GOT3 (cell line): ENCODE measurements at places on chromosomes 7 and 10.
A peak's percentile ranks its signal among the peaks of the same experiment; 100 is the strongest.

DNA sequence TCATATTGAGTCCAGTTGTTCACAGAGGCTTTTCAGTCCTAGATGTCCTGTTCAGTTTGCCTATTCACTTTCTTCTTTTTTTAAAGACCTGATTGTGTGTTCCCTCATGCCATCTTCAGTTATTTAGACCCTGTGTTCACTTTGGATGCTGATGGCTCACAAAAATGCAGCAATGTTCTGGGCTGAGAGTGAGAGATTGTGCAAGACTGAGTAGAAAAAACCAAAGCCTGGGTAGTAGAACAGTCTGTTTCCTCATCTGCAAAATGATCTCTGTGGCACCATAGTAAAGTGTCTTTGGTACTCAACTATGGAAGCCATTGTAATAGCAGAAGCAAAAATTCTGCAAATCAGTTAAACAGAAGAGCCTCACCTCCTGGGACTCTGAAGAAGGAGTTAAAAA lies 43.2 kb downstream of the AKR1B1 start:
- no peak for DNase-seq

DNA sequence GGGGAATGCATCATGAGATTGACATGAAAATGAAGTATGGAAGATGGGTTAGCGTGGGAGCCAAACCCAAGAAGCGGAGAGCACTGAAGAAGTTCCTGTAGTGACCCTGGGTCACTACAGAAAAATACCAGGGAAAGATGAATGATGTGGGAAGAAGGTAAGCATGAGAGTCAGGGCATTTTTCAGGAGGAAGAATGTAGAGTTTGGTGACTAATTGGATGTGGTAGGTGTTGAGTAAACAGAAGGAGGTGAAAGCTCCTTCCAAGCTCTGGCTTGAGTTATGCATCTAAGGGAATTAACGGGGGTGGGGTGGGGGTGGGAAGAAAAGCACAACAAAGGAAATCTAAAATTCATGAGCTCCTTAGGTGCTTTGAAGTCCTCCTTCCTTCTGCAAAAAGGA lies 238.1 kb upstream of the AOAH start:
- DNase-seq = no peak

DNA sequence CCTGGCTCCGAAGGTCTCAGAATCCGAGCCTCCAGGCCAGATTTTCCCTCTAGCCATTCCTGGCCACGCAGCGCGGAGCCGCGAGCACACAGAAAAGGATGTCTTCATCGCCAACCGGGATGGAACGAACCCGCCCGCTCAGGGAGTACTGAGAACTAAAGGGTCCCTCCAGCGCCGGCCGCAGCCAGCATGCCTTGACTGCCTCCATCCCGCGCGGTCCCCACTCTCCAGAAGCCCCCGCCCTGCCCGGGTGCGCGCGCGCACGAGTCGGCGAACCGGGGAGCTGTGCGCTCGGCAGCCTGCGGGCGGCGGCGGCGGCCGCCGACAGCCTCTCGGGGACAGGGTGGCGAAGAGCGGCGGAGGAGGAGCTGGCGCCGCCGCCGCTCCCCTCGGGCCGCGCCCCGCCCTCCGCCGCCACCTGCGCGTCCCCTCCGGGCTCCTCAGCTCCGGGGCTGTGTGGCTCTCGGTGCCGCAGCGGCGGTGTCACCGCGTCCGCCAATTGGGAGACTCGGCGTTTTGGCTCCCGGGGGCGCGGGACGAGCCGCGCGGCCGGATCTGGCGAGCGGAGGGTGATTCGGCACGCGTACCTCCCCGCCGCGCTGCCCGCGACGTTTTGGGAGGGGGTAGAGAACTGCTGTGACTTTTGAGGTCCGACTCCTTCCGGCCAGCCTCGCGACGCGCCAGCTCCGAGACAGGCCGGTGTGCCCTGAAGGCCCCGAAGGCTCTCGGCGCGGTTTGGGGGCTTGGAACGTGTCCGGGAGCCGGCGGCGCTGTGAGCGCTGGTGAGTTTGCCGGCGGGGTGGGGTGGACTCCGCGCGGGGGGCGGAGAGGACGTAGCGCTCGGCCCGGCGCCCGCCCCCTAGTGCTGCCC lies 453 bp upstream of the GALNT17 start:
- no peak for DNase-seq

DNA sequence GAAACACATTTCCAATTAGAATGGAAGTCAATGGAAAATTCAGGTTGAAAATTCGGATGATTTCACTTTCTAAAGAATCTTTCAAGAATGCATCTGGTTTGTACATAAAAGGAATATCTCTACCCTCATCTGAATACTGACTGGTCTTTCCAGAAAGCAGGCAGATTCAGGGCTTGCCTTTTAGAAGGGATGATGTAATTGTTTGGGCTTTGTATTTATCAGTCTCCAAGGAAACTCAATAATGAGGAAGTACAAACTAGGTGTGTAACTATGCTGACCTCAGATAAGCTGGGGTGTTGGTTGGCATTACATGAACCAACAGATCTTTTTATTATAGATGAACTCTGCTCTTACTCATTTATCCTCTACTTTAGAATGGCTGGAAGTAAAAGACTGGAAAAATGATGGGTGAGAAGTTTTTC lies 24.1 kb downstream of the PDLIM1 start:
- DNase-seq = no peak

GRCh38 chr10:8061274-8062211 lies 7.1 kb downstream of the GATA3 start:
- DNase-seq = no peak

DNA sequence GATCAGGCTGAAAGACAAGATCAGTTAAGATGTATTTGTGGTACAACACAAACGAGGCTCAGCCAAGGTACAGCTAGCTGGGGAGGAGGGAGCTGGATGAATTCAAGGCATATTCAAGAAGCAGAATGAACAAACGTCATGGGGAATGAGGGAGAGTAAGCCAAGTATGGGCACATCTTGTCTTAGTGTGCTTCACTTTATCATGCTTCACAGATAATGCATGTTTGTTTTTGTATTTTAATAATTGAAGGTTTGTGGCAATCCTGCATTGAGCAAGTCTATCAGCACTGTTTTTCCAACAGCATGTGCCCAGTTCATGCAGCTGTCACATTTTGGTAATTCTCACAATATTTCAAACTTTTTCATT lies 135.4 kb downstream of the HIBADH start:
- no peak for DNase-seq

DNA sequence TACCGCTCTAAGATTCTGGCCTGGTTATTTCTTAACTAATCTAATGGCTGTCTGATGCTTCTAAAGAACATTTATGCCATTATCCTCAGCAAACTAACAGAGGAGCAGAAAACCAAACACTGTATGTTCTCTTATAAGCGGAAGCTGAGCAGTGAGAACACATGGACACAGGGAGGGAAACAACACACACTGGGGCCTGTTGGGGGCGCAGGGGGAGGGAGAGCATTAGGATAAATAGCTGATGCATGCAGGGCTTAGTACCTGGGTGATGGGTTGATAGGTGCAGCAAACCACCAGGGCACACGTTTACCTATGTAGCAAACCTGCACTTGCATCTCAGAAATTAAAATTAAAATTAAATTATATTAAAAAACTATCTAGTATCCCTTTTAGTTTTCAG lies 853.5 kb downstream of the GATA3 start:
- no peak for DNase-seq

DNA sequence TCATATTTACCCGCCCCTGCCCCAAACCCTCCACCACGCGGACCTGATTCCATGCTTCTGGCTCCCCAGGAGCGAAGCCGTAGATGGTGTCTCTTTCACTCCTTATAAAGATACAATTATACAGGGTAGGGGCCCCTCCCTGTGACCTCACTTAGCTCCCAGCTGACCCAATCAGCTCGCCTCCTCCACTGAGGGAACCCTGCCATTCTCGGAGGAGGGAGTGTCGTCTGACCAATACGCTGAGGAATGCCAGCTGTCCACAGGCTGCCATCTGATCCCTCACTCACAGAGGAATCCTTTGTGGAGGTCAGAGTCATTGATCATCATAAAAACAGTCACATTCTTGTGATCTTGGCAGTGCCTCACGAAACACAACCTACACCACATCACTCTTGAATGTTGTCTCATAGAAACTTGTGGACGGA lies 67.5 kb upstream of the INSIG1 start:
- DNase-seq = peak; percentile 74

DNA sequence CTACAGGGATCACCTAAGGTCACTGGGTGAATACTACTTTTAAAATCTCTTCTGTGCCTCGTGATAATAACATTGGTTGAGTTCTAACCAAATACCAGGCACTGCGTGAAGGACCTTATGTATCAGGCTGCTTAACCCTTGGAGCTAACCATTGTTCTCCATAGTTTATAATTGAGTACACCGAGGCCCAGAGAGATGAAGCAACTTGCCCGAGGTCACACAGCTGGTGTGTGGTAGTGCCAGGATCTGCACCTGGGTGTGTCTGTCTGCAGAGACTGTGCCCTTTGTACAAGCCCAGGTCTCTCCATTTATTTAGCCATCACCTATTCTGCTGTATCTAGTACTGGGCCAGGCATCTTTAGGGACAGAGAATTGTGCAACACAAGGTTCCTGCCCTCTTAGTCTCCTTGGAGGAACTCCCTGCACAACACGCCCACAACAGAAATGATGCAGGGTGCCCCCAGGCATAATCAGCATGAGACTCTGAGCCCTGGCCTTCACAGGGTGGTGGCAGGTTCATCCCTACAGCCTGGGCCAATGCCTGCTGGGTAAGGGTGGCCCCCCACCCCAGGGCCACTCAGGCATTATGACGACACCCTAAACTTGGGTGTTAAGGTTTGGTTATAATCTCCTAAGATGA lies 31.5 kb downstream of the UNC5B start:
- no peak for DNase-seq

- no peak for DNase-seq
Observed at GRCh38 chr7:155064186-155064585, 5.9 kb upstream of the HTR5A start.

DNA sequence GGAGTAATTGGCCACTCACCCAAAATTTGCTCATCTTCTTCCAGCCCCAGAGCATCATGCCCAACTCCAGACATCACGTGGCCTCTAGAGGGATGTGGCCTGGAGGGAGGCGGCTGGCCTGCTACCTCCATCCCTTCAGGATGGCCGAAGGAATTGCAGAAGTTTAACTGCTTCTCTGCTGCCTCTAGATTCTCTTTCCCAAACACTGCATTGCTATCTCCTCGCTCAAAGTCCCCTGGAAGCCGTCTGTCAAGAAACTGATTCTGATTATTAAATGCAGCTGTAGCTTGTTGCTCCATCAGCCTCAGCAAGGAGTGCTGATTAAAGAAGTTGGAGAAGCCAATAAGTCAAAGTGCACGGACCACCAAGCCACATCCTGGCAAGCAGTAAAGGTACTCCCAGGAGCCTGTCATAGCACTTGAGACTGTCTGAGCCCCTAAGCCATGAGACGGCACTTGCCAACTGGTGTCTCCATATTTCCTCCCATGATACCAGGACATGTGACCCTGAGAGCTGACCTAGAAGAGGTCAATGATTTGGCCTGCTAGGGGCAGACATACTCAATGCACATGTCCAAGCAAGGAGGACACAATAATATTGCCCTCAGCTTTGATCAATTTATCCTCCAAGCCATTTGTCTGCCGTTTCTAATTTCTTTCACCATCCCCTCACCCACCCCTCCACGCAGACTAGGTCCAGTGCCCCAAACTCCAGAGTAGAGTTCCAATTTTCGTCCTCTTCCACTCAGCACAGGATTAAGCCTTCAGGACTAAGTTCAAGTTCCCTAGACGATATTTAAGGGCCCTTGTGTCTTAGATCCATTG lies 84.2 kb downstream of the TBXAS1 start:
- no peak for DNase-seq

- DNase-seq = no peak
Observed at GRCh38 chr10:20956843-20957242, 59.7 kb upstream of the NEBL start.

DNA sequence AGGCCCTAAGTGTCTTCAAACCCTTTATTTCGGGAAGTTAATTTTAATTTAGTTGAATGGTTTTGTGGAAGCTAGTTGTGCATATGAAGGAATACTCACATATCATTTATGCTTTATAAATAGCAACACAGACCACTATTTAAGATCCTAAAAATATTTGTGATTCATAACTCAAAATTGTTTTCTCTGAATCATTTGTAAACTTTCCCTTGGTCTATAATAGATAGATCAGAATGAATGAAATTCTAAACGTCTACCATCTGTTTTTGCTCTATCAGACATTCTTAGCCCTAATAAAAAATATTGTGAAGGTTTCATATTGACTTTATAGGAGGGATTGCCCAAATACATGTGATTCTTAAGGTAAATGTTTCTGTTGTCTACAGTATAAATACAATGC lies 43.5 kb downstream of the LOXL4 start:
- no peak for DNase-seq

DNA sequence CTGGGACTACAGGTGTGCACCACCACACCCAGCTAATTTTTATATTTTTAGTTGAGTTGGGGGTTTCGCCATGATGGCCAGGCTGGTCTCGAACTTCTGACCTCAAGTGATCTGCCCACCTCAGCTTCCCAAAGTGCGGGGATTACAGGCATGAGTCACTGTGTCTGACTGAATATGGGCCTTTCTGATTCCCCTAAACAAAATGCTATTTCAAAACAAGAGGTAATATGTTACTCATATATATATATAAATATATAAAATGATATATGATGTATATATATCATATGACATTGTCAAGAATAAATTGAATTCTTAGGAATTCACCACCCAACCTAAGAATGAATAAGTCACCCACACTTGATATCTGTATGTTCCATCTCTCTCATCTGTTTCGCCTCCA lies 12.8 kb upstream of the TIAL1 start:
- no peak for DNase-seq

DNA sequence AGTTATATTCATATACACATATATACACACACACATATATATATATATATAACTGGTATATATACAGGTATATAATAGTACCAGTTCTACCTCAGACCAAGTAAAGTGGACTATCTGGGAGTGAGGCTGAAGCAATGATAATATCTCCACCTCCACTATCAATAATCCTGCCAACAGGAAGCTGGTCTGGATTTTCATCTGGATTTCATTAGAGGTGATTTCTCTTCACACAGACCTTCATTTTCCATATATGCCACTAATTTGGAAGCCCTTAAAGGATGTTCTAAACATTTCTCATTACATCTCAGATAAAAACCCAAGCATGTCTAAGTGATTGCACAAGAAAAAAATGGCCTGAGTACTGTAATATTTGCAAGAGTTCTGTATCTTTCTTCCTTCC lies 1.7 kb upstream of the SLC35B4 start:
- DNase-seq = no peak

DNA sequence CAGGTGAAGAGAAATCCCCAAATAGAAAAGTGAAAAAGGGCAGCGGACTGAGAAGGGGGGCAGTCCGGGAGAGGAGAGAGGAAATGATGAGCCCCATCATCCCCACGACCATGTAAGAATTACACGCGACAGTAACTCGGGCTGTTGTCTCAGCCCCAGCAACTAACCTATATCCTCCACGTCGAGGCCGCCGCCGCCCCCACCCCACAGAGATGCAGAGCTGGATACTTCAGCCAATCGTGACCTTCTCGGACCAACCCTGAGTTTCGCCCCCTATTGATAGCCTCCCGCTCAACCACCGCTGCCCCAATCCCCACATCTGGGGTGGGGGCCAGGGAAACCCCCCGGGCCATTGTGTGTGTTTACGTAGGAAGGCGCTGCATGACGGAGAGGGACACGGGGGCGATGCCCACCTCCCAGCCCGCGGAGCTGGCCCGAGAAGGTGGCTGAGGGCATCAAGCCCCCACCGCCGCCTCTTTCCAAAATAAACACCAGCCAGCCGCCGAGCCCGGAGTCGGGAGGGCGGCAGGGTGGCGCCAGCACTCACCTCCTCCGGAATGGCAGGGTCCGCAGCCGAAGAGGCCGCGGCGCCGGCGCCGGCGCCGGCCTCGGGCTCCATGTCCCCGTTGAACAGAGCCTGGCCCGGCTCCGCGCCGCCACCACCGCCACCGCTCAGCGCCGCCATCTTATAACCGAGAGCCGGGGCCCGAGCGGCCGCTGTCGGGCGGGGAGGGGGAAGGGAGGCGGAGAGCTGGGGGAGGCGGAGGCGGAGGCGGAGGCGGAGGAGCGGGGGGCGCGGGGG lies 509 bp downstream of the BRAF start:
- DNase-seq = no peak
